ENCODE measurements at places on chromosomes 6 and 20.
A peak's percentile ranks its signal among the peaks of the same experiment; 100 is the strongest.

- H3K4me1 ChIP-seq, result no peaks in the 10 kb centered on the region
- no peak overlapping the region for H3K27ac ChIP-seq
- H3K4me3 ChIP-seq, result no peak overlapping the region
- H3K27me3 ChIP-seq, result no peaks in the 10 kb centered on the region
- no peaks in the 10 kb centered on the region for H3K36me3 ChIP-seq
These were observed 40.7 kb downstream of the RGS17 start for GRCh38 chr6:153090241-153090930.

DNA sequence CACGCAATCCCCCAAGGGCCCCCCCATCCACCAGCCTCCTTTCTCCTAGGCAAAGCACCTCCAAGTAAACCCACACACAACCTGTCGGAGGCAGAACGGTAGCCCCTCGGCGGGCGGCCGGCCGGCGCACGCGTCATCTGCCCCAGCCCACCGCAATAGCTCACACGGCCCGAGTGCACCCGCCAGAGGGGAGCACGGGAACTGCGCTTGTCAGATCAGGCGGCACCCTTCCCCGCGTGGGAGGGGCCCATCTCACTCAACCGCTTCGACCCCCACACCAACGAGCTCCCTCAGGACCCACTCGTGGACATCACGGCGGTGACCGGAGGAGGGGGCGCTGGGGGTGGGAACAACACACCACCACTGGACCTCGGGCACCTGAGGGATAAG, 767.9 kb upstream of the DEFB115 start:
- DNase-seq, result peak; percentile 27
- H3K4me3 ChIP-seq, result no peak overlapping the region
- no peaks in the 10 kb centered on the region for H3K4me1 ChIP-seq

GRCh38 chr6:137868721-137869548, 1.9 kb downstream of the TNFAIP3 start:
- H3K4me3 ChIP-seq, result peak overlapping the region; percentile 85
- no peaks in the 10 kb centered on the region for H3K36me3 ChIP-seq
- H3K27ac ChIP-seq, result no peak overlapping the region
- no peak for DNase-seq

DNA sequence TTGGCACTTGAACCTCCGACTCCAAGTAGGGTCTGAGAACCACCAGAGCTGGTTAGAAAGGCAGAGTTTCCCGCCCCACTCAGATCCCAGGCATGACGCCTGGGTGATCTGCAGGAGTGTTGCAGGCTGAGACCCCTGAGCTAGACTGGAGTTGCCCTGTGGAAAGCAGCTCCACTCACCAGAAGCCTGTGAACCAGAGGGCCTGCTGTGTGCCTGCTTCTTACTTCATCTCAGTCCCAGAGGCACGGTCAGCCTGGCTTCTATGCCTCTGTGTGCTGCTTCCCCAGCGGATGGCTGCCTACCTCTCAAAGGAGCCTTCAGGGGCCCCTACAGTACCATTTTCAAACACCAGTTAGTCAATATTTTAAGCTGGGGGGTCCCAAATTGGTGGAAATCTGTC, 15.6 kb upstream of the CCN6 start:
- H3K27ac ChIP-seq, result no peak overlapping the region
- H3K36me3 ChIP-seq, result no peaks in the 10 kb centered on the region
- no peak overlapping the region for H3K4me3 ChIP-seq
- peaks cover 6% of the 10 kb centered on the region for H3K27me3 ChIP-seq
- no peaks in the 10 kb centered on the region for H3K4me1 ChIP-seq

DNA sequence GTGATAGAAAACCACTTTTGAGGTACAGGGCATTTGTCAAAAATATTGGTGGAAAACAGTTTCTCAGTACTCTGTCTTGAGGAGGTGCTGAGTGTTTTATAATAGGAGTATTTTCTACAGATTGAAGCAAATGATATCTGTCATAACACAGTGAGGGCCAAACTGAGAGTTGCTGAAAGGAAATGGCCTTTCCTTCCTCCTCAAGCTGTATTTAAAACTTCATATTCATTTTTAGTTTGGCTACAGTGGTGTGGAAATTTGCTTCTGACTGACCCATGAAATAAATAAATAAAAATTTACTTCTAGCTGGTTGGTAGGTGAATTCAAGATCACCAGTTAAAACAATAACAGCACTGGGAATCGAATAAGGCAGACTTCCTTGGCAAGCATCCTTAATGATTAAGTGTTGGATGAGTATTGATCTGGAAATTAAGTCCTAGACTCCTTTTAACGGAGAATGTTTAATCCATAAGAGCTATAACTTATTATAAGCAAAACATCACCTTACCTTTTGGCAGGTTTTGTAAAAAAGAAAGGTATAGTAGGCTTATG, 828.6 kb upstream of the CITED2 start:
- no peaks in the 10 kb centered on the region for H3K36me3 ChIP-seq
- no peak for DNase-seq
- no peaks in the 10 kb centered on the region for H3K4me1 ChIP-seq

GRCh38 chr6:81054036-81054435, 698.4 kb downstream of the TENT5A start:
- no peak overlapping the region for H3K27ac ChIP-seq
- H3K4me3 ChIP-seq, result no peak overlapping the region
- H3K36me3 ChIP-seq, result no peaks in the 10 kb centered on the region
- no peak for DNase-seq
- no peaks in the 10 kb centered on the region for H3K27me3 ChIP-seq
- no peaks in the 10 kb centered on the region for H3K4me1 ChIP-seq

DNA sequence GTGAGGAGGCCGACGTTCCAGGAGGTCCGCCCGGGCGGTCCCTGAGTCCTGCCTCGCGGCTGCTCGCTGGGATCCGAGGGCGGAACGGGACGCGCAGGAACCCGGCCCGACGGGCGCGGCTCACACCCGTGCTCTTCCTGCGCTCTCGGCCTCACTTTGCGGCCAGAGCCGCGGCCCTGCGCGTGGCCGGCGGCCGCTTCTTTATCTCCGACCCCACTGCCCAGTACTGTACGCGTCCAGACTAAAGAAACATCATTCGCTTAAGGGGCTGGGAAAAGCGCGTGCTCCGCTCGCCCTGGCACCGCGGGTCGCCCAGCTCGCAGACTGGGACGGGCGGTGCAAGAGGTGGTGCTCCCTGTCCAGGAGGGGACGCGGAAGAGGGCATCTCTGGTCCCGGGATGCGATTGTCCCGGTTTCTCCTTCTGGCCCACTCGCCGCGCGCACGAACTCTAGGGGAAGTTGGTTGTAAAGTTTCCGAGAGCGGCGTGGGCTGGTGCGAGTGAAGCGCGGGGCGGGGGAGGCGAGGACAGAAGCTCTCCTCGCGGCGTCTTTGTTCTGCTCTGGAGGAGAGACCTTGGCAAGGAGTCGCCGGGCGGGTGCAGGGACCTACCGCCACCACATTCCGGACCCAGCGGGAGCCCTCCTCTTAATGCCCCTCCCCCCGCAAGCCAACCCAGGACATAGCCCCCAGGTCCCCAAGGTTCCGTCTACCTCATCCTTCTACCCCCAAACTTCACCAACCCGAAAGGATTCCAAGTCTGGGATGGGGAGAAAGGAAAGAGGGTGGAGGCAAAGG, 71.0 kb downstream of the SOX4 start:
- peak overlapping the region; percentile 81 for H3K27ac ChIP-seq
- peak overlapping the region; percentile 97 for H3K4me3 ChIP-seq
- peaks cover 16% of the 10 kb centered on the region for H3K36me3 ChIP-seq
- H3K27me3 ChIP-seq, result no peaks in the 10 kb centered on the region

- no peak for DNase-seq
- no peak overlapping the region for H3K27ac ChIP-seq
- peaks cover 21% of the 10 kb centered on the region for H3K4me1 ChIP-seq
- peaks cover 25% of the 10 kb centered on the region for H3K27me3 ChIP-seq
These were observed 88.1 kb upstream of the BACH2 start for GRCh38 chr6:90384720-90385119.

GRCh38 chr6:3427687-3428085, 29.2 kb downstream of the SLC22A23 start:
- H3K27ac ChIP-seq, result no peak overlapping the region
- no peak for DNase-seq

DNA sequence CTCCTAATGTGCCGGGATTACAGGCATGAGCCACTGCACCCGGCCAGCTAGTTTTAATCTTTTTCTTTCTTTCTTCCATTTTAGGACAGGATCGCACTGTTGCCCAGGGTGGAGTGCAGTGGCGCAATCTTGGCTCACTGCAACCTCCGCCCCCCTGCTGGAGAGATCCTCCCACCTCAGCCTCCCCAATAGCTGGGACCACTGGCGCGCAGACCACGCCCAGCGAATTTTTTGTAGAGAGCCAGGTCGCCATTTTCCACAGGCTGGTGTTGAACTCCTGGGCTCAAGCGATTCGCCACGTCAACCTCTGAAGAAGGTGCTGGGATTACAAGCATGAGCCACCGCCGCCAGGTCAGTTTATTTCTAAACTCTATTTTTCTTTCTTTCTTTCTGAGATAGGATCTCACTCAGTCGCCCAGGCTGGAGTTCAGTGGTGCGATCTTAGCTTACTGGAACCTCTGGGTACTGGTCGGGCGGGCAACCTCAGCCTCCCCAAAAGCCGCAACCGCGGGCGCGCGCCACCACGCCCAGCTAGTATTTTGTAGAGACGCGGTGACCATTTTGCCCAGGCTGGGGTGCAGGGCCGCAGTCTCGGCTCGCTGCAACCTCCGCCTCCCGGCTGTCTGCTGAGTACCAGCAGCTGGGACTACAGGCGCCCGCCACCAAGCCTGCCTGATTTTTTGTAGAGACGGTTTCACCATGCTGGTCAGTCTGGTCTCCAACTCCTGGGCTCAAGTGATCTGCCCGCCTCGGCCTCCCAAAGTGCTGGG, 20.0 kb upstream of the LIN28B start:
- no peak for DNase-seq
- no peak overlapping the region for H3K27ac ChIP-seq
- H3K4me1 ChIP-seq, result no peaks in the 10 kb centered on the region
- no peak overlapping the region for H3K4me3 ChIP-seq

DNA sequence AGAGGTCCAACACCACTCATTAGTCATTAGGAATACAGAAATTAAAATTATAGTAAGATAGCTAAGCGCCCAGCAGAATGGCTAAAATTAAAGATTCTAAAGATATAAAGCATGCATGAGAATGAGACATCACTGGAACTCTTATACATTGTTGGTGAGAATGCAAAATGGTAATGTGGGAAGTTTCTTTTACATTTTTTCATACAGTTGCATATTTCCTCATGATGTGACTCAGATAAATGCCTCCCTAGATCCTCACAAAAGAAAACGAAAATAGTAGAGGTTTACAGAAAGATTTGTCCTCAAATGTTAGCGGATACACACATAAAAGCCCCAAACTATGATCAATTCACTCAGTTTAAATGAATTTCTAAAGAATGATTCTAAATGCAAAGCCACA, 633.7 kb upstream of the GJE1 start:
- no peak for DNase-seq
- no peak overlapping the region for H3K4me3 ChIP-seq
- no peaks in the 10 kb centered on the region for H3K36me3 ChIP-seq
- H3K4me1 ChIP-seq, result no peaks in the 10 kb centered on the region

DNA sequence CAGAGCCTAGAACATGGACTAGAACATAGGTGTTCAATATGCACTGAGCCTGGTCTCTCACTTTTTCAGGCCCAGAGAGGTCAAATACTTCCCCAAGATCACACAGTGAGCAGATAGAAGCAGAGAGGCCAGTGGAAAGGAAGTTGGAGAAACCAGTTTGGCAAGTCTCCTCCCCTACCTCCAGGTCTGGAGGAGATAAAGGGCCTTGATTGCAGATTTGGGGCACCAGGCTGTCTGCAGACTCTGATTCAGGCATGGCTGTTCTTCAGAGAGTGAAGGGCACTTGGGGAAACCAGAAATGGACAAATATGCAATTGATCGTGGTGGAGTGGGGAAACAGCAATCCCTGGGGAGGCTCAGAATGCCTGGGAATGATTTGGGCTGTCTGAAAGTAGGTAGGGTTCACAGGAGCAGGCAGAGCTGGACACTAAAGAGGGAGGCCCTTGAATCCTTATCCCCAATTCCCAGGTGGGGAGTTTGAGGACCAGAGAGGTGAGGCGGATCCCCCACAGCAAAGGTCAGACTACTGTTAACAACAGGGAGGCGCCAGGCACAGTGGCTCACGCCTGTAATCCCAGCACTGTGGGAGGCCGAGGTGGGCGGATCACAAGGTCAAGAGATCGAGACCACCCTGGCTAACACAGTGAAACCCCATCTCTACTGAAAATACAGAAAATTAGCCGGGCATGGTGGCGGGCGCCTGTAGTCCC, 2.3 kb downstream of the PEDS1 start:
- no peak for DNase-seq
- H3K27me3 ChIP-seq, result no peaks in the 10 kb centered on the region
- H3K36me3 ChIP-seq, result peaks cover 36% of the 10 kb centered on the region
